ENCODE measurements at places on chromosomes 6 and 20.

DNA sequence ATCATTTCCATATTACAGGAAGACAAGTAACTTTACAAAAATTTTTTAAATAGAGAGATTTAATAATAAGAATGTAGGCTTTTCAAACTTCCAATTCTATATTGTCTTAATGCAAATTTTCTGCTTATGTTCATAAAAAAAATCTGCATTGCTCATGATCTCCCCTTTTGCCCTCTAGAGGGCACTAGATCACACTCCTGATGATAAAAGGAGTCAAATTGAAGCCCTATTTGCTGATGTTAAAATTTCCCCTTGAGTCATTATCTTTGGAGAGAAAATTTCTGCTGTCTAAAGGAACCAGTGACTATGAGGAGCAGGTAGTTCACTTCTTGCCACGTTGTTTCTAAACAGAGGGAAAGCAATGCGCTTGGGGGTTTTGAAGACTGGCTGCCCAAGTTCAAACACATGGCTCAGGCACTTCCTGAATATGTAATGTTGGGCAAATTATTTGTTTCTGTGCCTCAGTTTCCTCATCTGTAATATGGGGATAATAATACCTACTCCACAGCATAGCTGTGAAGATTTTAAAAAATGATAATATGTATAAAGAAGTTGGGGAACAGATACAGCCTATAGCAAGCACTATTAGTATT, 874.2 kb downstream of the TFAP2A start:
- DNase-seq: peak; percentile 39

- no peak for DNase-seq
Measured at GRCh38 chr6:89711801-89712200, 73.3 kb upstream of the LYRM2 start.

DNA sequence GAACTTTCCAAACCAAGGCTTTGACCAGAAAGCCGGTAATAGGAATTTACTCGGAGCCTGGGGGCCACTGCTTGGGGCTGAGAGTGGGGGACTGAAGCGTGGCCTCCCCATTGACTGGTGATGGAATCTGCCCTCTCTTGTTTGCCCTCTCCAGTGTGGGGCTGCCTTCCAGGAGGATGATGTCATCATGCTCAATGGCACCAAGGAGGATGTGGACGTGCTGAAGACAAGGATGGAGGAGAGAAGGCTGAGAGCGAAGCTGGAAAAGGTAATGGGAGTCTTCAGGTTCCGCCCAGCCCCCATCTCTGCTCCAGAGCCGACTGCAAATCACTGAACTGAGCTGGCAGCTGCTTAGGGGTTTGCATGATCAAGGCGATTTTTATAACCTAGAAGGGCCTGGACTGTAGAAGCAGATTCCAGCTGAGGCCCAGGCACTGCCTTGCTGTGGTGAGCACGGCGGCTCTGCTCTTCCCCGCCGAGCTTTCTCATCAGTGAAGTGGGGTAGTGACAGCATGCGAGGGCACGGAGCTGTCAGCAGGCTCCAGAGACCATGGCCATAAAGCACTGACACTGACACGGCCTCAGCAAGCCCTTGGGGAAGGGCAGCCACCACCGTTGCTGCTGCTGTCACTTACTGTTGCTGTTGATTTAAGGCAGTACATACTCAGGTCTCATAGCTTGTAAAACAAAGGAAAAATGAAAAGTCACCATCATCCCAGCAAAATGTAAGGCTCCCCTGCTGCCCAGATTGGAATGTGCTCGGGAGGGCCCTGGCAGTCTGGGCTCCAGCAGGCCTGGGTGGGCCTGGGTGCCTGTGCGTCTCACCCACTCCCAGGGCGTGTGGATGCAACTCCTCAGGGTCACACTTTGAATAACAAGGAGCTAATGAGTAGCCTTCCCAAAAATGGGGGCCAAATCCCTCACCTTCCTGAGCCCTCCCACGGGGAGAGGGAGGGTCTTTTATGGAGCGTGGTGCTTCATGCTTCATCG, 11.1 kb upstream of the FAM209A start:
- DNase-seq: no peak

GRCh38 chr6:168121303-168121665, 42.3 kb upstream of the FRMD1 start:
- no peak for DNase-seq

DNA sequence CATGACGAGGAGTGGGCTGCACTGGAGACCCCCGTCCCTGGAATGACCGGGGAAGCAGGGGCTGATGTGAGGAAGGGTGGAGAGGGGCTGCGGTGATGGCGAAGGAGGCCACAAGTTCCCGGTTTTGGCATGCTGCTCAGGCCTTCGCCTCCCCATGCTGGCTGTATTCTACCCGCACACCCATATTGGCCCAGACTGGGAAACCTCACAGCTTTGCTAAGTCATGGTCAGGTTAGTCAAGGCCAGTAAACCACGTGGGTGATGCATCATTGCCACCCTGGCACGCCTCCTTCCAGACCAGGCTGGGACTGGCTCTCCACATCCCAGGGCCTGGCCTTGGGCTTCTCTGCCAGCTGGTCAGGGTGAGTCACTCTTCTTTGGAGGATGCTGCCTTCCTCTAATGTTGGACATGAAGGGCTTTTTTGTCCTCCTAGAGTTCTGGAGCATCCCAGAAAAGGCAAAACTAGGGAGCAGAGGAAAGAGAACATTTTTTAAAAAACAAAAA, 53.8 kb downstream of the PCNA start:
- no peak for DNase-seq

DNA sequence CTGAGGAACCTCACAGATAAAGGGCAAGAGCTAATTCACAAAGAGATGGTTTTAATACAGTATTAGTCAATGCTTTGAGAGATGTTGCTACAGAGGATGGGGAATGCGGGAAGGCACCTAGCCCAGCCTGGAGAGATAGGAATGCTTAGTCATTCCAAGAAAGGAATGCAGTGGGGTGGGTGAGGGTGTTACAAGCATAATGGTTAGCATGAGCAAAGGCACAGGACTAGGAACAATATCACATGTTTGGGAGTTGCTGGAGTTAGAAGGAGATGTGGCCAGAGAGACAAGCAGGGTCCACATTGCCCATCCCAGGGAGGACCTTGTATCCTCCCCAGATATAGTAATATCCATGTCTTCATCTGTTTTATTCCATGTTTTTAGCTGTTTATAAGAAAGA, 107.0 kb upstream of the OGFRL1 start:
- no peak for DNase-seq

- peak; percentile 21 for DNase-seq
Measured at GRCh38 chr6:127342296-127342945, 988 bp downstream of the ECHDC1 start.

- DNase-seq: no peak
Measured at GRCh38 chr6:13044390-13044789, 283.9 kb downstream of the TBC1D7 start.

- no peak for DNase-seq
Measured at GRCh38 chr20:32111753-32112152, 2.2 kb downstream of the TM9SF4 start.

GRCh38 chr6:170287371-170287876, 3.5 kb downstream of the DLL1 start:
- DNase-seq: no peak

- DNase-seq: no peak
Measured at GRCh38 chr6:46376562-46377061, 114.6 kb downstream of the RCAN2 start.

- DNase-seq: no peak
Measured at GRCh38 chr6:97674802-97675201, 391.8 kb upstream of the MMS22L start.

DNA sequence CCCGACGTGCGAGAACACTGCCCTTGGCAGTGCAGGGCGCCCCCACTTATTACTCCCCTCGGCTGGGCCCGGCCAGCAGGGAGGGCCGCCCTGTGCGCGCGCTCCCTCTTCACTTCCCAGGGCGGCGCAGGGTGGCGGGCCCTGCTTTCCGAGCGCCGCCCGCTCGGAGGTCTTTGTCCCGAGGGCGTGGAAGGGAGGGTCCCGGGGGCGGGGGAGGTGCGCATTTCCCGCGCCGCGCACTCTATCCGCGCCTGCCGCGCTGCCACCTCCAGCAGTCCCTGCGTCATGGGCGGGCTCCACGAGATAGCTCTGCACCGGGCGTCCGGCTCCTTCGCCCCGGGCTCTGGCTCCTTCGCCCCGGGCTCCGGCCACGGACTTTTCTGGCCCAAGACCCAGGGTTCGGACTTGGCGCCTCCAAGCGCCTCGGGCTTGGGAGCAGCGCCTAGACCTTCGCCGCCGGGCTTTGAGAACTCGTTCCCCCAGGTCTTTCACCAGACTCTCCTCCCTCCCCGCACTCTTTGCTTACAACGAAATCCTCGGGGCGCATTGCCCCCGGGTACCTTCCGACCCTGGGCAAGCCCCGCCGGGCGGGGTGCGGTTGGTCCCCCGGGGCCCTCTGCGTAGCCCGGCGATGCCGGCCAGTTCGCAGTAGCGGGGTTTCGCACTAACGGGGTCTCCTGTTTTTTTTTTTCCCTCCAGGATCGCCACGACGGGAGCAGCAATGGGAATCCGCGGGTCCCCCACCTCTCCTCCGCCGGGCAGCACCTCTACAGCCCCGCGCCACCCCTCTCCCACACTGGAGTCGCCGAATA, 1.6 kb downstream of the TFAP2C start:
- no peak for DNase-seq

- DNase-seq: no peak
Measured at GRCh38 chr6:142953373-142954273, 8.6 kb upstream of the HIVEP2 start.

DNA sequence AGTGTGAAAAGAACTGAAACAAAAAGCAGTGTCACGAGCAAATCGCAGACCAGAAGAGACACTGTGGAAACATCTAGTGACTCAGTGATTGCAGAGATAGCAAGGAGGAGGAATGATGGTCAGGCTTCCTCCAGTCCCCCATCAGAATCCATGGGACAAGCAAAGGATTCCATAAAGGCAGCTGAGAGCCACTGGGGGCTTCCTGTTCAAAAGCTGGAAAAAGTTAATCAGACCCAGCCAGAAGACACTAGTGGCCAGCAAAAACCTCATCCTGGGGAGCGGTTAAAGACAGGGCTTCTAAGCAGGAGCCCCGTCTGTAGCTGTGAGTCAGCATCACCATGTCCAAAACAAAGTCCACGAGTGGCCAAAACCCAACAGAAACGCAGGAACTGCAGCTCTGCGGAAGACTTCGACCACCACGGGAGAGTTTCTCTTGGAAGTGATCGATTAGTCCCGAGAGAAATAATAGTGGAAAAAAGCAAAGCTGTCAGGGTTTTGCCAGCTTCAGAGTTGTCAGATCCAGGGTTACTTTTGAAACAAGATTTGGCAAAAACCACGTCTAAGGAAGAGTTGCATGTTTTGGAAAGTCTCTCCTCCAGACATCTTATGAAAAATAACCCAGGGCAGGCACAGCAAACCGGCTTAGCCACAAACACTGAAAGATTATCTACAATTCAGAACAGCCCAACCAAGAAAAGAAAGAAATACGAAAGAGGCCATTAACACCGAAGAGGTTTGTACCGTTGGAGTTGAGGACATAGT, 51.0 kb downstream of the JAG1 start:
- DNase-seq: no peak

- peak; percentile 68 for DNase-seq
Measured at GRCh38 chr6:144675231-144675861, 390.2 kb downstream of the UTRN start.

DNA sequence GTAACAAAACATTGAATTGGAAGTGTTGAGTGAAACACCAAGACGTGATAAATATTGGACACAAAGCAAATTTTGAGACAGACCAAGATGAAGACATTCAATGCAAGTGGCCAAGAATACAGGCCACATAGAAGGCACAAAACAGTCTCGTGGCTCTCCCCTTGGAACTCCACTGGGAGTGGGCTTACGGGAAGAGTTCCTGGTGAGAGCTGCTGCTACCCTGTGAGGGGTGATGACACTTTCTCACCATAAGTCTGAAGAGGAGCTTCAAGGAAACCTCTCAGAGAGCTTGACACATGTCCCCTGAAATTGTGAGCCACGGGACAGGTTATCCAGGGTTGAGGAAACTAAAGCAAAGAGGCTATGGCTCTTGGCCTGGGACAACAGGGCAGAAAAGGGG, 48.6 kb upstream of the SLC22A16 start:
- DNase-seq: no peak

GRCh38 chr6:151060096-151060765, 179.5 kb upstream of the AKAP12 start:
- no peak for DNase-seq

- no peak for DNase-seq
Measured at GRCh38 chr6:57207141-57207540, 15.0 kb downstream of the RAB23 start.

DNA sequence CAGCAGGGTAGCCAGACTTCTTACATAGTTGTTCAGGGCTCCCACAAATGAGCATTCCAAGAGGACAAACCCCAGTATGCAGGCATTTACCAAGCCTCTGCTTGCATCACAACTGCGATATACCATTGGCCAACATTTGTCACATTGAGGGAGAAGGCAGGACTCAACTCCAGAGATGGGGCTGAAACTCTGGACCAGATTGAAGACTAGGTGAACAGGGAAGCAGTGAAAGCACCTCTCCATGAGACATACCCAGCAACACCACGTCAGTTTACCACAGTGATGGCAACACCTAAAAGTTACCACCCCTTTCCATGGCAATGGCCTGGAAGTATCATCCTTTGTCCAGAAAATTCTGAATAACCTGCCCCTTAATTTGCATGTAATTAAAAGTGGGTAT, 7.9 kb upstream of the RALY start:
- no peak for DNase-seq

DNA sequence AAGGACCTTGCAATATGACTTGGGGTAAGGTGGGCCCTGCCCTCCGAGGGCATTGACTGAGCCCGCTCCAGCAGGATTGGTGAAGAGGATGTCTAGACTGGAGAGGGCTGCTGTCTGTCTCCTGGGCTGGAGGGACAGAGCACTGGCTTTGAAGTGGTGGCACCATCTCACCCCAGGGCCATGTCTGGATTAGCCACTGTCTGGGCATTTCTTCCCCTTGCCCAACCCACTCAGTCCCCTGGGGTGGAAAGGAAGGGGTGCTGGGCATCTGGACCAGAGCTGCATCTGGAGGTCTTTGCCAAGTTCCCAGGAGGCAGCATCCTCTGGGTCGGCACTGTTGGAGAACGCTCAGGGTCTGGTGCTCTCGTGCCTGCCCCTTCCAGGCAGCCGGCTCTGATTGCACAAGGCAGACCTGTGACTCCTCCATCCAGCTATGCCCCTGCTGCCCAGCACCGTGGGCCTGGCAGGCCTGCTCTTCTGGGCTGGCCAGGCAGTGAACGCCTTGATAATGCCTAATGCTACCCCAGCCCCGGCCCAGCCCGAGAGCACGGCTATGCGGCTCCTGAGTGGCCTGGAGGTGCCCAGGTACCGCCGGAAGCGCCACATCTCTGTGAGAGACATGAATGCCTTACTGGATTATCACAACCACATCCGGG, at the start of gene R3HDML:
R3HDML (plus strand) TSS at position 319 of the 656 bp plus-strand sequence; CDS start at position 434, 115 bp downstream.
- no peak for DNase-seq
